ENCODE measurements at places on chromosomes 5 and 9.

- no peak for DNase-seq
These were observed 38.7 kb upstream of the CTSV start for GRCh38 chr9:97077452-97078295.

DNA sequence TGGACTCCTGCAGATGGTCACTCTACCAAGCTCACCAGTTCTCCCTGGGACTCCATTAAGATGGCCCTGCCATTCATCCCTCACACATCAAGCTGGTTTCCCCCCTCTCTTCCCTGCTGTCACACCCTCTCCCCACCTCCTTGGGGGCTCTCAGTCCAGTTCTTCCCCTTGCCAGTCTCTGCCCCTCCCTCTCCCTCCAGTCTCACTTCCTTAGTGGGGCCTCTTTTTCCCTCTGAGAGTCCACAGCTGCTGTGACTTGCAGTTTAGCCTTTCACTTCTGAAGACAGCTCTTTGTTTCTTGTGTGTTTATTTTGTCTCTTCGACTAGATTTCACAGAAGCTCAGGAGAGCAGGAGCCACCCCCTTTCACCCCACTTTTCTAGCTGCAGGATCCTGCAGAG lies 10.5 kb downstream of the DOCK2 start:
- DNase-seq = no peak

- no peak for DNase-seq
These were observed 24.7 kb downstream of the FBXL7 start for GRCh38 chr5:15524712-15525111.

DNA sequence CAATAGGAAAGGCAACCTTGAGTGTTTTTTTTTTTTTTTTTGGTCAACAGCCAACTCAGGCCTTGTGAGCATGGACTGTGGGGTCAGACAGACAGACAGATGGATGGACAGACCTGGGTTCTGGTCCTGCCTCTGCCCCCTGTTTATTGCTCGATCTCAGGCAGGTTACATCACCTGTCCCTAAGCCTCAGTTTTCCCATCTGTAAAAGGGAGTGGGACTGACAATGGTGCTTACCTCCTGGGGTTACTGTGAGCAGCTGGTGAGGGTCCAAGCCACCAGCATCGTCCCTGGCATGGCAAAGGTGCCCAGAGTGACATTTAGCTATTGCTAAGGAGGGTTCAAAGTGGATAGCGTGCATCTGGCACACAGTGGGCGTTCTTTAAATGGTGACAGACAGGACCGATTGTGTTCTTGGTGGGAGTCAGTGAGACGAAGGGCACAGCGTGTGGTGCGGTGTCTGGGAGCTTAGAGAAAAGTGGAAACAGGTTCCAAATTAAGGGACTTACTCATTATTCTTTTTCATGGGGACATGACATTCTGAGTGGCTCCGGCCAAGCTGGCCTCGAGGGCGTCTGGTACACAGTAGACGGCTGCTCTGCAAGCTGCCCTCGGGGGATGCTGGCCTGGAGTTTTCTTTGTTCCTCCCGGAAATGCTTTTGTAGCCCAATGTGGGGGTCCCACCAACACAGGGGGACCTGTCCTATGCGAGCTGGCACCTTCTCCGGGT lies 72.1 kb downstream of the COL27A1 start:
- no peak for DNase-seq

DNA sequence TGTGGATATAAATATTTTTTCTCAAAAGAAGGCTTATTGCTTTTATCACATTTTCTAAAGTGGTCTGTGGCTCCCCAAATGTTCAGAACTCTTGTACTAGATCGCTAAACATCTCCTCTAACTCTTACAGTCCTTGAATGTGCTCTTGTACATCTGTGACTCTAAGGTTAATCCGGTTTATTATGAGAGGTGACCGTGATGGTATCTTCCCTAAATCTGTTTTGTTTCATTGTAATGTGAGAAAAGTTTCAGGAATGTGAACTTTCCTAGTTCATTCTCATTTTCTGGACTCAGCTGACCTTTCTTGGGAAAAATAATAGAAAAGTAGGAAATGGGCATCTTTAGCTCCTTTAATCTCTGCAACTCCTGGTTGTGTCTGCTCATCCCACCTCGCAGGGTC lies 94.5 kb upstream of the CD180 start:
- no peak for DNase-seq

GRCh38 chr5:138635265-138635664 lies 60.1 kb upstream of the HSPA9 start:
- DNase-seq = no peak

GRCh38 chr9:1839909-1840308 lies 175.2 kb upstream of the SMARCA2 start:
- DNase-seq = no peak

GRCh38 chr5:119966028-119966427 lies 336.7 kb downstream of the FAM170A start:
- no peak for DNase-seq

DNA sequence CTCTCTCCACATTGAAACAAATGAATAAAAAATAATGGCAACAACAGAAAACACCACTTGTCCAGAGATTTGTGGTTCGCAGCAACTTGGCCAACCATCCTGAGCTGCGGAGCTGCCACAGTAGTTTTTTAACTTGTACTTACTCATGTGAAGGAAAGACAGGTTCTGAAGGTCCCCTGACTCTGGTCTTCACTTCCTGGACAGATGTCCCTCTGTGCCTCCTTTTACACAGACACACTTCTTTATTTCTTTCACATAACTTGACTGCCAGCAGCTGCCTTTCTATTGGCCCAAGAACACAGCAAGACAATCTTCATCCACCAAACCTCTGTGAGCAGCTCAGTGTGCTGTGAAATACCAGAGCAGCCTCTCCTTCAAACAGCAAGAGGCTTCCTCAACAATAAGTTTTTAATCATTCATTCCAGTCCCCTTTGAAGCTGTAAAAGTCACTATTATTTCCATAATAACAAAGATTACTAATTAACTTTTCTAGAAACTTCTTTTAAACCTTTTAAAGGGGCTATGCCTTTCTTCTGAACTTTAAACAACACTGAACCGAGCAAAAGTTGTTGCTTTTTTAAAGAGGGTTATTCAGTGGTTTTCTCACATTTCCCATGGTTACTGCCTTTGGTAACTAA lies 198.7 kb downstream of the NR2F1-AS1 start:
- no peak for DNase-seq

DNA sequence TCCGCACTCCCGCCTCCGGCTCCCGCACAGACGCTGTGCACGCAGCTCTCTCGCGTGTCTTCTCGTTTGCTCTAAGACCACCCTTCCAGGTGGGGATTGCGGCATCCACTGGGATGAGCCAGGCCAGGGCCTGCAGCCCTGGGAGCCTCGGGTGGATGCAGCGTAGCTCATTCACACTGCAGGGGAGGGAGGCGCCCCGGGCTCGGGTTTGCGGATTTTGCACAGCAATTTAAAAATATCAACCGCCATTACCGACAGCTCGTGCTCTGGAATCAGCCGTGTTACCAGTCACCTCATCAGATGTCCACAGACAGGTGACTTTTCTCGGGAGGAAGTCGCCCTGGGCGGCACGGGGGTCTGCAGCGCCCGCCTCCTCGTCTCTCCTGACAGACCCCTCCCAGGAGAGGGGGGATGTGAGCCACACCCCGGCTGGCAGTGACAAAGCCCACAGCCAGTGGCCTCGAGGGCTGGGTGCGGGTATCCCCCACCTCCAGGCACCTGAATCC lies 20.8 kb upstream of the SLC6A3 start:
- peak; percentile 63 for DNase-seq

DNA sequence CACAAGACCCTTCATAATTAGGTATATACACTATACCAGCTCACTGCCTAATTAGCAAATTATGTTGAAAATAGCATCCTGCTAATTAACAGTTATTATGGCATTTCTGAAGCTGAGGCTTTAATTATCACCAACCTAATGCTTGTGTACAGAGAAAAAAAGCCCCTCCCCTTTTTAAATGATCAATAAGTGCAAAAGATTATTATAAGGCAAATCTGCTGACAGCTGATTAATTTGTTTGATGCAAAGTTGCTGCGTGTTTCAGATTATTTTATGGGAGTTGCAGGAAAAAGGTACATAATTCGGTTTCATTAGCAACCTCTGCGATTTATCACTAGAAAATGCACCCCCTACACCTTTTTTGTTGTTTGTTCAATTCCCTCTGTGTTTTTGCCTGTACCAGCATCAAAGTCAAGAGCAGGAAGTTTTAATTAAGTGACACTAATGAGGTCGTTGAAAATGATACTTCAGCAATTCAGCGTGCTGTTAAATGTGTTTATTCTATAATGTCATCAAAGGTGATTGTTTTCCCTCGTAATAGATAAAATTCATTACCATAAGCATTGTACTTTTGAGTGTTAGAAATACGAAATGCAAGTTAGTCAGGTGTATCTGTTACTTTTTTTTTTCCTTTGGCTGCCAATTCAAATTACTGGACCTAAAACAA lies 170.0 kb downstream of the EBF1 start:
- no peak for DNase-seq

GRCh38 chr5:135208903-135209721 lies 175.1 kb upstream of the PITX1 start:
- no peak for DNase-seq

DNA sequence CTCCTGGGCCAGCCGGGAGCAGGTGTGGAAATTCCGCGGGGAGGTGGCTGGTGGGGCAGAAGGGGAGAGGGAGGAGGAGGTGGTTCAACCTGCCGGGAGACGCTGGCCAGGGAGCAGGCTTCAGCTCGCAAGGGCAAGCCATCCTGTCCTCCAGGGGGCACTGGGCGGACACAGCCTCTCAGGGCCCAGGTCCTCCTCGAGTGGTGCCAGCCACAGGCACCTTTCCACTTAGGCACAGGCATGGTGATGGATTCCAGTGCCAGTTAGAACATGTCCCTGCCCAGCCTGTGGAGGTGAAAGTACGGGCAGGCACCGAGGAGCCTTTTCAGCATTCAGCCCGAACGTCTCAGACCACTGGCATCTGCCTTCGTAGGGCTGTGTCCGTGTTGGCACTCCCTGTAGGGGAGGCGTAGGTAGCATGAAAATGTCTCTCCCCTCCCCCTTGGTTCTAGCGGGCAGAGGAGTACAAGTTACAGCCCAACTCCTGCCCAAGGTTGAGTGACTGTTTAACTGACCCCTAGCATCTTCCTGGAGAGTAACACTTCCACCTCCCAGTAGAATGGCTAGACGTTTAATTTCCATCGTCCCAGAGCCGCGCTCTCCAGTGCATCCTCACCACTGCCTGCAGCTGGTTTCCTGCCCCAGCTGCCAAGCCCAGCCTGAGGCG lies 48.9 kb downstream of the DAB2IP start:
- no peak for DNase-seq

GRCh38 chr5:55146080-55146479 lies 13.9 kb upstream of the GPX8 start:
- DNase-seq = no peak

DNA sequence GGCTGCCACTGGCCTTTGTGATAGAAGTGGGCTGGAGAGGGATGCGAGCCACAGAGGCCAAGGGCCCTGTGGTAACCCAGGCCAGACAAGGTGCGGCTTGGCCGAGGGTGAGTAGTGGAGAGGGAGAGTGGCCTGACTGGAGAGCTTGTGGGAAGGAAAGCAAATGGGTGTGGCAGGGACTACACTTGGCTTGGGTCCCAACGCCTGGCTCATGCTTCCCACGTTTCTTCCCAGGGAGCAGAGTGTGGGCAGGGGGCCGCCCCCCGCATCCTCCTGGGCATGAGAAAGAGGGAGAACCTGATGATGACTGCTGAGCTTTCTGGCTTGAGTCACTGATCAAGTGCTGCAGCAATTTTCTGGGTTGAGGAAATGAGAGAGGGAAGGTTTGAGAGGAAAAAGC lies 95.7 kb downstream of the ANKH start:
- no peak for DNase-seq

DNA sequence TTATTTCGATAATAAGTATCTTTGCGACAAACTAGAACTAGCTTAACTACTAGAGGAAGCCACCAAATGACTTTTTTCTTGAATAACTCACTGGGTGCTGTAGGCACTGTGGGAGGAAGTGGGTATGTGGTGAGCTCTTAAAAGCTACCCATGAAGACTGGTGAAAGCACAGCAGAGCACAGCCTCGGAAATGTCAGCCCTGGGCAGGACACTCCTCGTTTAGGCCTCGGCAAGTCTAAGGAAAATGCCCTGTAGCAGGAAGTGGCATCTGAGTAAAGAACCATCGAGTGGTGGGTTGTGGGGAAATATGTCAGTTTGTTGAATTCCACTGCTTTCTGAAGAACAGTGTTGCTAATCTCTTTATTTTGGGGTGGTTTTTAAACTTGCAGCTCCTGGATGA lies 44.0 kb upstream of the NCS1 start:
- DNase-seq = no peak

DNA sequence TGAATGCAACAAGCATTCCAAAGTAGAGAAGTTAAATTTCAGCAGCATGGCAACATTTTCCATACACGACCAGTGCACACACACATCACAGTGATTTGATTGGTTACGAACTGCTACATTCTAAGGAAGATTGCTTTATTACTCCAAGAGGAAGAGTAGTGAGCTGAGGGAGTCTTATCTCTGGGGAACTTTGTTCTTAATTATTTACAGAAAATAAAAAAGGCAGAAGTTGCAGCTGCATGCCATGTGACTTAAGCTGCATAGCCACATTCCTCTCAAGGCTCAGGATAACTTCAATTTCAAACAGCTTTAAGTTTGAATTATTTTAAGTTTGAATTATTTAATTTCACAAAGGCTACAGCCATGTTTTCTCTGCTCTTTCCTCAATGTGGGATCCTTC lies 71.6 kb upstream of the HSPB3 start:
- no peak for DNase-seq

GRCh38 chr5:13133951-13134350 lies 810.5 kb downstream of the DNAH5 start:
- DNase-seq = no peak

DNA sequence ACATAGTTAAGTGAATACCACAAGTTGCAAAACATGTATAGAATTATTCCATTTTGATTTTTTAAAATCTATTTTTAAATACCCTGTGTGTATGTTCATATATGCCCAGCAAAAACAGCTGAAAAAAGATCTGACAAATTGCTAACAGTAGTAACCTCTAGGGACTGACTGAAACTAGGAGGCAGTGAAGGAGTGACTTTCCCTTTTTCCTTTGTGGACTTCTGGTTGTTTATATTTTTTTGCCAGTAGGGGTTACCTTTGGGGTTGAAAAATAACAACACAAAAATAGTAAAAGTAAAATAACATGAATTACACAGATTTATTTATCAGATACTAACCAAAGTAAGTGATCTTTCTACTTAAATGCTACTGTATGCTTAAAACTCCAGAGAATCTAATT lies 2.9 kb downstream of the MEGF9 start:
- no peak for DNase-seq

GRCh38 chr9:118561051-118561450 lies 808.2 kb downstream of the BRINP1 start:
- DNase-seq = no peak

All from cardiac septum (tissue), 1 donor.